ENCODE measurements at places on chromosomes 11 and 22.
A peak's percentile ranks its signal among the peaks of the same experiment; 100 is the strongest.

DNA sequence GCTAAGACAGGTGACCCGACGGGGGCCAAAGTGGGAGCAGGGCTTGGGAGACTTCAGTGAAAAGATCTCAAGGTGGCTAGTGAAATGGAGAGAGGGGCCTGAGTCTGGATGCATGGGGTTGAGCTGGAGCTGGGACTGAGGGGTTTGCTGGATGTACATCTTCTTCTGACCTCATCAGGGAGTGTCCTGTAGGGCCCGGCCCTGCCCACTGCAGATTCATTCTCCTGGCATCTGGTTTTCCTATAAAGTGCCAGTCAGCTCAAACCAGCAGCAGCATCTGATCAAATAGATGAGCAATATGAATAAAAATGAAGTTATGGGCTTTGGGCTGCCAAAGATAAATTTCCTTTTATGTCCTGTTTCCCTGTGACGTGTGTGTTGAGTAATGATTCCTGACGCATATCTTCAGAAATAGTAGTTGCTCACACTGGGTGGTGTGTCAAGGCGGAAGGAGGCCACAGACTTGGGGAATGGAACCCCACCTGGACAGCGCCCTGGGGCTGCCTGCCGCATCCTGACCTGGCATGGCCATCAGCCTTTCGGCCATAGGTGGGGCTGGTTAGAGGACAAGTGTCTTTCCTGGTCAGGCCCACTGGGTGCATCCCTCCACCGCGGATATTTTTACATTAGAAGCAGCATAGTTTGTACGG is 135.4 kb downstream of the OSBP2 start:
- no peak for DNase-seq

GRCh38 chr22:22085702-22086500 is 103.3 kb upstream of the TOP3B start:
- no peak for DNase-seq

- no peak for DNase-seq
These were observed 1066.1 kb downstream of the BRD1 start for GRCh38 chr22:48761546-48761945.

DNA sequence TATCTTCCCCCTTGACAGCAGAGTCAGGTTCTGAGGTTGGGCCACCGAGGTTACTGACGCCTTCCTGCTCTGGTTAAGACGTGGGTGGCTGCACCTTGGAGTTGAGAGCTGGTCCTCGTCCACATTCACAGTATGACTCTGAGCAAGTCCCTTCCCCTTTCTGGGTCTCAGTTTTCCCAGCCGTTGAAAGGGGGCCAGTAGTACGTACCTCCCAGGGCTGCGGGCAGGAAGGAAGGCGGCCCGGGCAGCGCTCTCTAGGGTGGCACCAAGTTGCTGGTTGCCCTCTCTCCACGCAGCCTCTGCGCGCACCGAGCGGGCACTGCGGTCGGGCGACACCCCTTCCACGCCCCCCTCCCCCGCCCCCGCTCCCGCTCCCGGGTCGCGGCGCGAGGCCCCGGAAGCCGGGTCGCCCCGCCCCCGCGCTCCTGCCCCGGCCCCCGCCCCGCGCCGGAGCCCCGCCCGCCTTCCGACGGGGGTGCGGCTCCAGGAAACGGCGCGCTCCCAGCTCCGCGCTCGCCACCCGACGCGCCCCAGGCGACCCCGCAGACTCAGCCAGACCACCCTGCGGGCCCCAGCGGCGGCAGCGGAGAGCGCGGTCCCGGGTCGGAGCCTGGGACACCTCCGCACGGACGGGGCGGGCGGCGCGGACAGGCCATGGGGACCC is at the start of gene EHBP1L1:
EHBP1L1 (plus strand) TSS at position 486 of the 664 bp plus-strand sequence. CDS start 250 bp downstream, outside the sequence.
- peak; percentile 69 for DNase-seq

DNA sequence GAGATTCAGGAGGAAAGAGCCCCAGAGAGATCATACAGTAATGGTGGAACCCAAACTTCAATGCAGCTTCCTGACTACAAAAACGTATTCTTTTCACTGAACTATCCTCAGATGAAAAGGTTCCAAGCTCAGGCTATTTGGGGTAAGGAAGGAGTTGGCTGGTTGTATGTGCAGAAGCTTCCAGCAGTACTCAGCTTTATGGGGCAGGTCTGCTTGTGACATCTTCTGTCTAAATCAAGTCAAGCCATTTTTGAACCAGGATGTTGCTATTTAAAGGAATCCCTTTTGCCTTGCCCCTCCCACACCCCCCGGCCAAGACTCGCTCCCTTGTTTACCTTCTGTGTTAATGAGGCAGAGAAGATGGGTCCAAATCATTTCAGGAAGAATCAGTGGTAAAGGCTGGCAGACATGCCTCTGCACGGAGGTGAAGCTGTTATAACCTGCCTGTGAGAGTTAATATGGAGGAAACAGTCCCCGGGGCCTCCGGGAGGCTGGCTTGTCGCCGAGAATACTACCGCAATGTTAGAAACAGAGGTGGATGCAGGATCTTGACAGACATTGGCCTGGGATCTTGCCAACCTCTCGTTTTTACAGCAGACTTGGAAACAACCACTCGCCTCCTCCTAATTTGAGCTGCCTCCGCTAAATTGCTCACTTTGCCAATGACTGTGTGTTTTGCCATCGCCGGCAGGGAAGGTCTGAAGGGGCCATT is 45.4 kb downstream of the TIMP3 start:
- DNase-seq = no peak

- no peak for DNase-seq
These were observed 12.0 kb downstream of the OR51I2 start for GRCh38 chr11:5460983-5461621.

GRCh38 chr11:107928767-107929507 is 689 bp downstream of the RAB39A start:
- no peak for DNase-seq

GRCh38 chr11:18720091-18720807 is 5.7 kb downstream of the IGSF22 start:
- DNase-seq = no peak

- DNase-seq = no peak
These were observed 26.3 kb downstream of the POLR3H start for GRCh38 chr22:41518048-41518347.

GRCh38 chr11:68843052-68843561 is 1.4 kb upstream of the CPT1A start:
- no peak for DNase-seq

GRCh38 chr11:116890193-116890592 is 52.8 kb upstream of the APOA1 start:
- no peak for DNase-seq

GRCh38 chr11:7869467-7869866 is 61.6 kb downstream of the OR10A6 start:
- DNase-seq = no peak
